ENCODE measurements at places on chromosomes 5 and 9.

- DNase-seq = no peak
These were observed 112.2 kb downstream of the ZNF608 start for GRCh38 chr5:124634228-124634739.

DNA sequence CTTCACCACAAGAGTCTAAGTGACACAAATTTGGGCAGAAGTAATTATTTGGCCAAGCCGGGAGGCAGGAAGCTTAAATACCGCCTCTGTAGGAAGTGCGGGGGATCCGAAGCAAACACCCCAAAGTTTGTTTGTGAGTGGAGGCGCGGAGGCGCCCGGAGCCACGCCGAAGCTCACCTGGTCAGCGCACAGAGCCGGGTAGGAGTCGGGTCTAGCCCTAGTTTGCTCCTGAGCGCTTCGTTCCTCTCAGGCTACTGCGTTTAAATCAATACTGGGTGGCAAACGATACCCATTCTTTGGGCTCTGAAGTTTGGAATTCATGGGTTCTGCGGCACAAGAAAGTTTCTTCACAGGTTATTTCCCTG, 855 bp downstream of the MCC start:
- peak; percentile 58 for DNase-seq

- DNase-seq = peak; percentile 58
These were observed 39.3 kb downstream of the RAI14 start for GRCh38 chr5:34695275-34696027.

DNA sequence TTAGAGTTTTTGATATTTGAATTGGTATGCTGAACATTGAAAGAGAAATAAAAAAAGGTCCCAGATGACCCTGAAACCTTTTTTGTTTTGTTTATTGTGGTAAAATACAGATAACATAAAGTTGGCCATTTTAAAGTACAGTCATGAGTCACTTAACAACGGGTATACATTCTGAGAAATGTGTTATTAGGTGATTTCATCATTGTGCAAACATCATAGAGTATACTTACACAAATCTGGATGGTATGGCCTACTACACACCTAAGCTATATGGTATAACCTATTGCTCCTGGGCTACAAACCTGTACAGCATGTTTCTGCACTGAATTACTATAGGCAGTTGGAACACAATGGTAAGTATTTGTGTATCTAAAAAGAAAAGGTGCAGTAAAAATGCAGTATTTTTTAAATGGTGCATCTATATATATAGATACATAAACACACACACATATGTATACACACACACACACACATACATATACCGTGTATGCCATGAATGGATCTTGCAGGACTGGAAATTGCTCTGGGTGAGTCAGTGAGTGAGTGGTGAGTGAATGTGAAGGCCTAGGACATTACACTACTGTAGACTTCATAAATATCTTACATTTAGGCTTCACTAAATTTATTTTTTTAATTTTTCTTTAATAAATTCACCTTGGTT, 31.0 kb downstream of the TTC1 start:
- DNase-seq = no peak

- peak; percentile 24 for DNase-seq
These were observed 24.1 kb upstream of the CER1 start for GRCh38 chr9:14746626-14747025.

DNA sequence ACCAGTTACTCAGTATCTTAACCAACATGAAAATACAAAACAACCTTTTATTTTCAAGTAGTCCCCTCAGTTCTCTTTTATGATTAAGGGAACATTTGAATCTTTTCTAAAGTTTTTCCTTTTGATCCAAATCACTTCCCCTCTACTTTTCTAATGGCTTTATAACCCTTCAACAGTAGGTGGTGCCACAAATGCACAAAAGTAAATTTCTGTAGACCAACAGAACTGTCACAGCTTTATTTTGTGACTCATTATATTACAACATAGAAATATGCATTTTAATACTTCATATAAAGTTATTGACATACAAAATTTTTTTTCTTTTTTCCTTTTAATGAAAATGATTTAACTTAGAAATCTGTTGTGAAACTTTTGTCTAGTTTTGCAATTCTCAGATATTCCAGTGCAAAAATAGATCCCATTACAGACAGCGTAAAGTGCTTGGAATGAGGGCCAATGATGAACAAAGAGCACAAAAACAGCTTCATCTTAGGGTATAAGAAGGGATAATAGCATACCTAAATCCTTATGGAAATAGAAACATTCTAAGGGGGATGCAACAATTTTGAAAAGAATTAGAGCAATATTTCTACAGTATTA, 17.0 kb downstream of the NIPSNAP3B start:
- DNase-seq = peak; percentile 57

All from activated CD4-positive, alpha-beta T cell treated with anti-CD3 and anti-CD28 coated beads, Interleukin-2, amount 10 ng/mL, durations not matched to agents 24 days and 14 days (primary cell).